Umbilical cord (tissue), 2 donors: ENCODE measurements at places on chromosomes 1 and 21.
A peak's percentile ranks its signal among the peaks of the same experiment; 100 is the strongest.

DNA sequence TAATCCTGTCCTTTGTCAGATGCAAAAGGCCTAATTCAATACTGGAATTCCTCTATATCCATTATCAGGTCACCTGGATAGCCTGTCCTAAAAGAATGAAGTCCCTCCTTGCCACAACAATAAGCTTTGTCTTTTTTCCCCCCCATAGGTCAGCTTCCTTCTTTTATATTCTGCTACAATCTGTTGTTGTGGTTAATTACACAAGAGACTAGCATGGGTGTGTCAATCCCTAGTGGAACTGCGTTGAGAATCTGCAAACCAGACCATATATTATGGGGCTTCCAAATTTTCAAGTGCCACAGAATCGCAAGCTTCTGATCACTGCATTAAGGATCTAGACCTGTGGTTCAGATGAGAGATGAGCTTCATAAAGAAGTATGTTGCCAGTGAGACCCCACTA is 349.6 kb downstream of the SMYD3 start:
- DNase-seq: no peak

- DNase-seq: no peak
Measured at GRCh38 chr1:32926562-32926961, 25.4 kb upstream of the TMEM54 start.

DNA sequence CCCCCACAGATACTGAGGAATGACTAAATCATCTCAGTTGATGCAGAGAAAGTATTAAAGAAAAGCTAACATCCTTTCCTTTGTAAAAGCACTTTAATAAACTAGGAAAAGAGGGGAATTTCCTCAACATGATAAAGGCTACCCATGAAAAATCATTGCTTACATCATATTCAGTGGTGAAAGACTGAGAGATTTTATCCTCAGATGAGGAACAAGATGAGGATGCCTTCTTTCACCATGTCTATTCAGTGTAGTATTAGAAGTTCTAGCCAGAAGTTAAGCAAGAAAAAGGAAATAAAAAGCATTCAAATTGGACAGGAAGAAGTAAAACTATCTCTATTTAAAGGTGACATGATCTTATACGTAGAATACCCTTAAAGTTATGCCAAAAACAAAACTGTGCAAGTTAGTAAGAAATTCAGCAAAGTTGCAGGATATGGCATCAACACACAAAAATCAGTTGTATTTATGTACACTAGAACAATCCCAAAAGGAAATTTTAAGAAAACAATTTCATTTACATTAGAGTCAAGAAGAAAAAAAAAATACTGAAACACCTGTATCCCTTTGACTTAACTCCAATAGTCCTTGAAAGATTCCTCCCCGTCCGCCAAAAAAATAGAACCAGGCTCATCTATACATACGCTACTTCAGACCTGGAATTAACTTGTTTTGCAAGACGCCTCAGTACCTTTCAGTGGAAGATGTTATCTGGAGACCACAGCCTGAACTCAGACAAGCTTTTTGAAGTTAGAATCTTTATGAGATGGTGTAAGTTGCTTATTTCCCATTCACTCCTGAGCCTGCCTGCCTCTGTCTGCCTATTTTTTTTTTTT is 17.5 kb downstream of the ZMYM4 start:
- peak; percentile 33 for DNase-seq

GRCh38 chr1:7642781-7643529 is 128.1 kb upstream of the VAMP3 start:
- peak; percentile 83 for DNase-seq

DNA sequence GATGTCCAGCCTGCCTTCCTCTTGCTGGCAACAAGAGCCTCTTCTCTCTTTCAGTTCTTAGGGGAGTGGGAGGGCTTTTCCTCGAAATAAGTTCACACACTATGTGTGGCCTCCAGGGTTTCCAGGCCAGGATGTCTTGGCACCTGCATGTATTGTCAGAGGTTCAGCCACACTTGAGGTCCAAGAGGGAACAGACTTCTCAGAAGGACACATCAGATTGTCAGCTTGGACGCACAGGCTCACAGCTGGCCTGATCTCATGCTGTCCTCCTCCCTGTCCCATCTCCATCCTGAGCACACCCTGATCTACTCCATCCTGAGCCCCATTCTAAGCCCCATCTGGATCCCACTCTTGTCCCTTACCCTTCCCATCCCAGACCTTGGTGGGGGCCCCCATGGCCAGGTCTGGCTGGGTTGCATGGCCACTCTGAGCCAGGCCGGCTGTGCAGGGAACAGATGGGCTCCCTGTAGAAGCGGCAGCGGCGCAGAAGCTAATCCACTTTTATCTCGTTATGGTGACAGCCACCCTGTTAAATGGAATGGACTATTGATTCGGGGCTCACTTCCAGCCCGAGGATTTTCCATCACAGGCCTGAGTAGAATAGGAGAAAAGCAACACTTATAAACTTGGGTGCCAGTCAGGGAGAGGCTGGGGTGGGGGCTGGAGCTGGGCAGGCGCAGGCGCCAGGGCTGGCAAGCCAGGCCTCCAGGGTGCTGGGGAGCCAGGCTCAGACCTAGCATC is 85.1 kb upstream of the CSF3R start:
- no peak for DNase-seq

GRCh38 chr1:95369985-95370690 is 136.1 kb downstream of the RWDD3 start:
- DNase-seq: no peak

DNA sequence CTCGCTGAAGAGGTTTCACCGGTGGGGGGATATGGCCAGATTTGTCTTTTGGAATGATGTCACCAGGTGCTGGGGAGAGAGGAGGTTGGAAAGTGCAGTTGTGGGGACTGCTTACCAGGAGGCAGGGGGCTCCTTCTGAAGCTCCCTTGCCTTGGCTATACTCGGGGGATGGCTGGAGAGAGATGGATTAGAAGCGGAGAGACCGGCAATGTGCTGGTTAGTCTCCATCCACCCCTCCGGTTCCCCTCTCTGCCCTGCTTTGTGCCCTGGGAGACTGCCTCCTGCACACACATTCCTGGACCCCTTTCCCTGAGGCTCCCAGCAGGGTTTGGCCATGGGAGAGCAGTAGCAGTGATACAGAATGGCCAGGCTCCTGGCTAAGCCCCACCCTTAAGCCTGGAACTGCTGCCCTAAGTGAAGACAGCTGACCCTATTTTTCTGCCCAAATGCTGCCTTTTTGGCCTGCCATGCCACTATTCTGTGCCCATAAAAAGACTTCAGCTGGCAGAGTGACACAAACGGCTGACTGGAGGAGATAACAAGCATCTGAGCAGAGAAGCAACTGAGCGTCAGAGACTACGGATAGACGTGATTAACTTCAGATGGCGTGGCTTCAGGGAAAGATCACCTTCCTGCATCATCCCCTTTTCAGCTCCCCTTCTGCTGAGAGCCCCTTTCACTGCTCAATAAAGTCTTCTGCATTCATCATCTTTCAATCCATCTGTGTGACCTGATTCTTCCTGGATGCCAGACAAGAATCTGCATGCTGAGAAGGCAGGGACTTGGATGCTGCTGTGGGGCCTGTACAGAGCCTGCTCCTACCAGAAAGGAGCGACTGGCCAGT is 14.5 kb upstream of the VPS13D start:
- DNase-seq: no peak

DNA sequence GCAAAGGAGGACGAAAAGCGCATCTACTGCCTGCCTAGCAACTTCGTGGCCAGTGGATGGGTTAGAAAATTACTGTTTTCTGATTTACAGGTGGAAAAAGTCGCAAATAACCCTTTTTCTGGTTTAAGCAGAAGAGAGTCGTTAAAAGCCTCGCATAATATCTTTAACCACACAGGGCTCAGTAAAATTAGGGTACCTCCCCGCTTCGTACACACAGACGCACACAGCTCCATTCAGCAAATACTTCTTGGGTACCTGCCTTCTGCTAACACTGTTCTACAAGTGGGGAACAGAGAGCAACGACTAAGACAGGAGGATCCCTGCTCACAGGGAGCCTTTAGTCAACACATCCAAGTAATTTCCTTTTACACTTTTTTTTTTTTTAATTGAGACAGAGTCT is 704 bp downstream of the ALG6 start:
- no peak for DNase-seq

DNA sequence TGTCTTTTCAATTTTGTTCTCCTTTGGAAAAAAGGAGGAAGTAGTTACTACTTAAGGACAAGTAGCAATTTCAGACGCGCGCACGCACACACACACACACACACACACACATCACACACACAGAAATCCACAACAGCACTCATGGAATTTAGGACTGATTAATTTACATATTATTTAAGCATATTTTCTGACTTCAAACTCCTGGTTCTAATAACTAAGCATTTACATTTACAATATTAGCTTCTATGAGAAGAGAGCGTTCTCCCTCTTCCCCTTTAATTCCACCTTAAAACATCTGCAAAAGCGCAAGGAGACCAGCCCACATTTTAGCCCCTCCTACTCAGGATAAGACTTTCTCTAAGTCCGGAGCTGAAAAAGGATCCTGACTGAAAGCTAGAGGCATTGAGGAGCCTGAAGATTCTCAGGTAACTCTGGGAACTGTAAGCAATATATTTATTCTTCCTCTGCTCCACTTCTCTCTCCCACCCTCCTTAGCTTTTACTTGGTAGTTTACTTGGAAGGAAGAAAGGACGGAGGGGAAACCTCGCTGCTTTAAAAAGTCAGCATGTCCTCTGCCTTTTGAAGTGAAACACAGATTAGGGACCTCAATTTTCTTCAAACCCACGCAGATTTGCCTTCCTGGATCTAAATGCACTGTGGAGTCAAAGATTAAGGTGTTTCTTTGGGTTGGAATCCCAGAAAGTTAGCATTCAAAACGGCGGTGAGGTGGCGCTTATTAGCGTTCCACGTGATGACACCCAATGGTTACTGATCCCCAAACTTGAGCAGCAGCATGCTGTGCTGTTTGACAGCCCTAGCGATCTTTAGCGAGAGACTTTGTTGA is at the start of gene PLA2G4A:
TSS of gene PLA2G4A (plus strand) at position 339 of the 844 bp plus-strand sequence. CDS start 25,406 bp downstream, outside the sequence.
- DNase-seq: peak; percentile 81
